HAP-1 (cell line): ENCODE measurements at places on chromosomes 4 and X.

DNA sequence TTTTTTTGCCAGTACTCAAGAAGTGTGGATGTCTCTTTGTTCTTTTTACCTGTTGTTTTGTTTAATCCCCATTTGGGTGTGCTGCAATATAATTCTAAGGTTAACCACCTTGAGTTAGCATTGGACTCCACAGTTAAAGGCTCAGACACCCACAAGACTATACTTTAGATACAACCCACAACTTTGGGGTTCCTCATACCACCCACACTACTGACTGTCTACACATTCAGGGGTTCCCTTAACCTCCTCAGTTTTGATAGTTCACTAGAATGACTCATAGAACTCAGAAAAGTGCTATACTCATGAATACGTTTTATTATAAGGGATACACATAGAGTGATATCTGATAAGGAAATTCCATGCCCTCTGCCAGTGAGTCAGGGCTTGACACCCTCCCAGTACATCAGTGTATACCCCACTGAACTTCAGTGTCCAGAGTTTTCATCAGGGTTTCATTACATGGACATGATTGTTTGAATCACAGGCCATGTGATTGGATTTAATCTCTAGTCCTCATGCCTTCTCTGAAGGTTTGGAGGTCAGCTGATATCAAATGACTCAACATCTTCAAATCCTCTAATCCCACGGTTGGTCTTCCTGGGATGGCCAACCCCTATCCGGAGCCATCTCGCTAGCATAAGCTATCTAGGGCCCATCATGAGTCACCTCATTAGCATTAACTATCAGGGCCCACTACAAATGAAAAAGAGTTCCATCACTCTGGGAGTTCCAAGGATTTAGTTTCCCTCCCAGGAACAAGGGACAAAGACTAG, 357.7 kb upstream of the EMCN start:
- DNase-seq, result no peak

- DNase-seq, result no peak
Measured at GRCh38 chr4:69831646-69832325, 28.2 kb downstream of the SULT1E1 start.

GRCh38 chrX:133497356-133497755, 82.1 kb upstream of the GPC4 start:
- peak; percentile 63 for DNase-seq

- DNase-seq, result no peak
Measured at GRCh38 chr4:122764821-122765215, 32.3 kb downstream of the BBS12 start.

DNA sequence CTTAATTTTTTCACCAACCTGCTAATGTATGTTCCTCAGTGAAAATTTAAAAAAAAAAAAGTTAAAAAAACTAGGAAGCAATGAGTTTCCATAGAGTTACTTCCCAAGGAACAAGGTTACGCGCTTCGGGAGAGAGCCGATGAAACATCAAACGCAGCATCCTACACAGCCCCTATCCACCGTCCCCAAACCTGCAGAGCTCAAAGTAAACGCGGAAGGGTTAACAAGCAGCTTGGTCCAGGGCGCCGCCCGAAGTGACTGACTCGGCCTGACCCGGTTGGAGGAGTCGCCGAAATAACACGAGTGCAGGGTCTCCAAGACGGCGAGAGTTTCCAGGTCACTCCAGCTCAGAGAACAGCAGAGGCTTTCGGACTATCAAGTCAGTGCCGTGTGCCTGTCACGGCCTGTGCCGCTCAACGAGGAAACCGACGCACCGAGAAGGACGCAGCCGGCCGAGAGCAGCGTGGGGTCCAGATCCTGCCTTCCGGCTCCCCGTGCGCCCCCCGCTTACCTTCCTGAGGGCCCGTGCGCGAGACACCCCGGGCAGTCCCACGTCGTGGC, 512 bp downstream of the NOP14 start:
- DNase-seq, result peak; percentile 61

DNA sequence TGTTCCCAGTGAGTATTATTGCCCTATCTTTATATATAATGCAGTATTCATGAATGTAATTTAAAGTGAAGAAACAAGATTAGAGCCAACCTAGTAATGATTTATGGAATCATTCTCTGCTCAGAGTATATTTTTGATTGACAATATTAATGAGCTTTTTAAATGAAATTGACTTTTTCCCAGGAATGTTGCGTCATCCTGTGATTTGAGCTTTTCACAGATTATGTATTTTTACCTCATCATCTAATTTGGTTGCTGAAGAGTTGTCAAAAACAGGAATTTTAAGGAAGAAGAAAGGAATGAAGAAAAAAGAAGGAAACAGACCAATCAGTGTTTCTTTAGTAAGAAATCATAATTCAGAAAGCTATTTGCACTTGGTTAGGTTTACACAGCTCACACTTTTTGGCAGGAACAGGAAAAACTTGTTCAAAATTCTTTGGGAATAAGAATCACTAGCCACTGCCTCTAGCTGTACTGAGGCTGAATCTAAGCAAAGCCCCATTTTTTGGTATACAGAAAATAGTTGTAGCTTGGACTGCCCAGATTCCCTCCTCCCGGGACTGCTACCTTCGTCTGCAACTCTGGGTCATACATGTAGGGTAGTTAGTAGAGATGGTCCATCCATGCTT, 27.3 kb downstream of the EXOC1 start:
- no peak for DNase-seq
